Ascending aorta (tissue), 2 donors: ENCODE measurements at places on chromosomes 11 and 22. TPM values are rescaled to one million over a fixed set of nuclear protein-coding genes. Genes with fewer than 3 reads are reported as not detected.

DNA sequence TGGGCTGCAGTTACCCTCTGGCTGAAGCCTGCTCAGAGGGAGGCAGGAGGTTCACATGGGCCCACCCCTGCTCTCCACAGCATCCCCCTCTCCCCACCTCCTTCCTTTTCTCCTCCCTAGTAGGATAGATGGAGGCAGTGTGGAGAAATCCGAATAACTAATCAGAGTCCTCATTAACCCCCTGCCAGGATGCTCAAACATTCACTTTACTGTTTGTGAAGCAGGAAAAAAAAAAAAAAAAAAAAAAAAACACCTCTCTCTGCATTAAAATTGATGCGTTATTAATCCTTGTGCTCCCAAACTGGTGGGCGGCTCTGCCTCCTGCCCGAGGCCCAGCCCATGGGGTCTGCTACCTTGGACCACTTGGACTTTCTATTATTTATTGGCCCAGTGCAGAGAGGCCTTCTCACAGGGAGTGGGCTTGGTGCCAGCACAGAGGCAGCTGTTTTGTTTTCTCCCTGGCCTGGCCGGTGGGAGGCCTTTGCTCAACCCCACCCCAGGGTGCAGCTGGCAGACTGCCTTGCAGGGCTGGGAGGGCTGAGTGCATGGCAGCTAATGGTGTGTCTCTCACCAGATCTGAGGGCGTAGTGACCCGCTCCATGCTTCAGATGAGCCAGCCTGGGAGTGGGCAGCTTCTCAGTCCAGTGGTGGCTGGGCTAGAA, 150.7 kb downstream of the PKNOX2 start:
- H3K4me1 ChIP-seq, result no peaks in the 10 kb centered on the region
- no peak for DNase-seq
- H3K27ac ChIP-seq, result no peak overlapping the region
- H3K27me3 ChIP-seq, result no peaks in the 10 kb centered on the region

DNA sequence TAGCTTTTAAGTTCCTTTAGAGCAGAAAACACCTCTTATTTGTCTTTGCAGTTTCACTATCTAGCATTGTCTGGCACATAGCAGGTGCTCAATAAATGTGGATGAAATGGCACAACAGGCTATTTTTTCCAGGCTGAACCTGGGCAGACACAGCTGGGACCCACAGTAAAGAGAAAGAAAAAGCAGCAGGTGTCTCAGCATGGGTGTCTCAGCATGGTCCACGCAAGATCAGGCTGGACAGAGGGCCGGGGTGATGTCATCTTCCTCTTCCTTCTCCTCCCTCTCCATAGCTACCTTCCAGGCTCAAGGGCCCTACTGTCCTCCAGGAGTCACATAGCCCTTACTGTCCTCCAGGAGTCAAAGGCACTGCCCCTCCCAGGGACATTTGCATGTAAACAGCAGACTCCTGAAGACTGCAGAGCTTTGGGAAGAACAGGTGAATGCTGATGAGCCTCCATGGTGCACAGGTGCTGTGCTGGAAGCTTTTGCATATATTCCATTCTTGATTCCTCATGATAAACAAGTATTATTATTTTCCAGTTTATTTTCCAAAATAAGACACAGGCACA, 65.2 kb downstream of the DSCAML1 start:
- H3K27ac ChIP-seq, result no peak overlapping the region
- no peak for DNase-seq
- no peaks in the 10 kb centered on the region for H3K4me1 ChIP-seq
- no peak overlapping the region for H3K4me3 ChIP-seq
- no peaks in the 10 kb centered on the region for H3K27me3 ChIP-seq
- no peaks in the 10 kb centered on the region for H3K36me3 ChIP-seq

DNA sequence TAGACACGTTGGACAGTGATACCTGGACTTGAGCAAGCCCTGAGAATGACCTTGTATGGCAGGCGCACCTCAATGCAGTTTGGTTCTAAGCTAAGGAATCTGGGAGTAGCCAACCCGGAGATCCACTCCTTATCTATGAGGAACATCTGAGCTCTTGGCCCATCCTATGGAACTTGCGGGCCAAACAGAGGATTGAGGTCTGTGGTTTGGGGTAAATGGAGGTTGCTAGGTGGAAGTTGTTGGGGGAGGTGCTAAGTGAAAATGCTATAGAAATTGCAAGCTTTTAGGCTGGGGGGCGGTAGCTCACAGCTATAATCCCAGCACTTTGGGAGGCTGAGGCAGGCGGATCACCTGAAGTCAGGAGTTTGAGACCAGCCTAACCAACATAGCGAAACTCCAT, 8.9 kb downstream of the GDPD5 start:
- no peak overlapping the region for H3K4me3 ChIP-seq
- no peak for DNase-seq
- peaks cover 8% of the 10 kb centered on the region for H3K4me1 ChIP-seq
- H3K27ac ChIP-seq, result no peak overlapping the region
- no peaks in the 10 kb centered on the region for H3K36me3 ChIP-seq
- no peaks in the 10 kb centered on the region for H3K27me3 ChIP-seq

DNA sequence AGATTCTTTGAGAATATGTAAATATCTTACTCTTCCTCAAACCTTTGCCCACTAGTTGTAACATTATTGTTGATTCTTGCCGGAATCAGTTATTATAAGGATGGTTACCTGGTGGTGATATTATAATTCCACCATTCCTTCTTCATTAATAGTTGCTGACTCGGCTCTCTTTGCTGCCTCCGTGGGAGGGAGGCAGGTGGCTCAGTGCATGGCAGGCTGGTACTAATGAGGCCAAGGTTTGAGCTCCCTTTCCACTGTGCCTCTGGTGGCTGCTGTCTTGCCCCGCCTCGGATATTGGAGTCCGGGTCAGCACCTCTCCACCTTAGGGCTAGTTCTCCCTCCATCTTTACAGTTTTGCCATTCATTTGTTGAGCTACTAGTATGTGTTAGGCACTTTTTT, 12.7 kb downstream of the CD6 start:
- no peaks in the 10 kb centered on the region for H3K4me1 ChIP-seq
- no peak overlapping the region for H3K4me3 ChIP-seq
- H3K27me3 ChIP-seq, result no peaks in the 10 kb centered on the region
- no peaks in the 10 kb centered on the region for H3K36me3 ChIP-seq
- H3K27ac ChIP-seq, result no peak overlapping the region

- no peak overlapping the region for H3K27ac ChIP-seq
- H3K27me3 ChIP-seq, result no peaks in the 10 kb centered on the region
- H3K4me1 ChIP-seq, result no peaks in the 10 kb centered on the region
- DNase-seq, result no peak
- no peaks in the 10 kb centered on the region for H3K36me3 ChIP-seq
Measured at GRCh38 chr11:47955061-47955755, 25.2 kb upstream of the PTPRJ start.

GRCh38 chr11:31127290-31127689, 242.2 kb downstream of the DCDC1 start:
- no peaks in the 10 kb centered on the region for H3K27me3 ChIP-seq
- H3K27ac ChIP-seq, result no peak overlapping the region
- H3K4me3 ChIP-seq, result no peak overlapping the region
- H3K36me3 ChIP-seq, result no peaks in the 10 kb centered on the region

GRCh38 chr22:48169227-48169626, 1406.8 kb downstream of the TBC1D22A start:
- H3K4me1 ChIP-seq, result no peaks in the 10 kb centered on the region
- no peak overlapping the region for H3K4me3 ChIP-seq

DNA sequence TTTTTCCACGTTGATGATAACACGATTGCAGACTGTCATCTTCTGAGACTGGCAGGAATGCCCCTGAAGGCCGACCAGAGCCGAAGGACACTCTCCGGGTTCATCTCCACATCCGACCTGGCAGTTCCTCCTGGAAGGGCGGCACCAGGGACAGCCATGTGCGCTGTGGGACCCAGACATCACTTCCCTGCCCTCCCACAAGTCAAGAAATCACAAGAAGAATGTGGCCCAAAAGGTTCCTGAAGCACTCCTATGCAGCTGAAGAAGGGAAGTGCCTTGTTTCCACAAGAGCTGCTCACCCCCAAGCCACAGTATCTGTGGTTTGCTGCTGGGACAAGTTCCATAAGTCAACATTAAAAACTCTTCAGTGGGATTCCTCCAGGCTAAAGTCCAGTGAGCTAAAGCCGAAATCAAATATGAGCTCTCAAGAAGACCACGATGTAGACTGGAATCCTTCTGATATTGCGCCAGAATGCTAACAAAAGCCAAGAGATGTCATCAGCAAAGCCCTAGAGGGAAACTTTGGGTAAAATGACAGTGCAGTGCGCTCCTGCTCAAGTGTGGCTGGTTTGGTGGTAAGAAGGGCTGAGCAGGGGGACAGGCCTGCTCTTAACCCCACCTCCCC, 21.2 kb downstream of the PACSIN2 start:
- DNase-seq, result peak; percentile 65
- peaks cover 33% of the 10 kb centered on the region for H3K4me1 ChIP-seq
- no peaks in the 10 kb centered on the region for H3K27me3 ChIP-seq
- peak overlapping the region; percentile 93 for H3K27ac ChIP-seq
- H3K36me3 ChIP-seq, result no peaks in the 10 kb centered on the region
- peak overlapping the region; percentile 64 for H3K4me3 ChIP-seq

DNA sequence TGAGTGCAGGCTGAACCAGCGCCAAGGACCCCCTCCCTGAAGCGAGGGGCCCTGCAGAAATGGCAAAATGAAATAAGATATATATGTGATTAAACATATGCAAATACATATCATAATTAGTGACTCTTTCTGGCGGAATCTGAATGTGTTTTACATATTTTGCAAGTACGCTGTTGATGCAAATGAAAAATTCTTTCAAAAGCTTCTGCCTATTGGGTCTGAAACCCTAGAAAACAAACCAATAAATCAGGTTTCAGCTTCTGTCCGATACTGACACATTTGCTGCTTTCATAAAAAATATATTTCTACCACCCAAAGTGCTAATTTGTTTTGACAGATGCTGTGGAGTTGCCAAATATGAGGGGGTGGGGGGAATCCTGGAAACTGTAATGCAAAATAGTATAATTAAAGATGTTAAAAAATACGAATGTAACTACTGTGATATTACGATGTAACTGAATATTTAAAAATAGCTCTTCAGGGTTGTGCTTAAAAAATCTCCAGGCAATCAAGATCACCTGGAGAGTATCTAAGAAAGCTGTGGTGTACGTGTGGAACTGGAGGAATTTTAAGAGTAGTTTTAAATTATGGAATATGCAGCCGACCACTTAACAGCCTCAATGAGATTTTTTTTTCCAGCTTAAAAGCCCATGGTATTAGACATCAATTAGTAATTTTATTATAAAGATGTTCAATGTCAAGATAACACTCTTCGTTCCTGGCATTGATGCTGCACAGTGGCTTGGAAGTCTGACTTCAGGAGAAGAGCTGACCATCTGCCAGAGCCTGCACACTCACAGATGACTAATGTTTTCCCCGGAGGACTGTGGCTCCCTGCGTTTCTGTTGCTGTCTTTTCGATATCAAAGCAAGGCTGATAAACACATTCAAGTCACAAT, 122.2 kb upstream of the RCN1 start:
- H3K27me3 ChIP-seq, result no peaks in the 10 kb centered on the region
- no peak for DNase-seq
- H3K36me3 ChIP-seq, result no peaks in the 10 kb centered on the region
- no peak overlapping the region for H3K27ac ChIP-seq
- no peaks in the 10 kb centered on the region for H3K4me1 ChIP-seq

GRCh38 chr11:34929794-34930763, 13.7 kb downstream of the PDHX start:
- no peaks in the 10 kb centered on the region for H3K27me3 ChIP-seq
- no peak for DNase-seq

DNA sequence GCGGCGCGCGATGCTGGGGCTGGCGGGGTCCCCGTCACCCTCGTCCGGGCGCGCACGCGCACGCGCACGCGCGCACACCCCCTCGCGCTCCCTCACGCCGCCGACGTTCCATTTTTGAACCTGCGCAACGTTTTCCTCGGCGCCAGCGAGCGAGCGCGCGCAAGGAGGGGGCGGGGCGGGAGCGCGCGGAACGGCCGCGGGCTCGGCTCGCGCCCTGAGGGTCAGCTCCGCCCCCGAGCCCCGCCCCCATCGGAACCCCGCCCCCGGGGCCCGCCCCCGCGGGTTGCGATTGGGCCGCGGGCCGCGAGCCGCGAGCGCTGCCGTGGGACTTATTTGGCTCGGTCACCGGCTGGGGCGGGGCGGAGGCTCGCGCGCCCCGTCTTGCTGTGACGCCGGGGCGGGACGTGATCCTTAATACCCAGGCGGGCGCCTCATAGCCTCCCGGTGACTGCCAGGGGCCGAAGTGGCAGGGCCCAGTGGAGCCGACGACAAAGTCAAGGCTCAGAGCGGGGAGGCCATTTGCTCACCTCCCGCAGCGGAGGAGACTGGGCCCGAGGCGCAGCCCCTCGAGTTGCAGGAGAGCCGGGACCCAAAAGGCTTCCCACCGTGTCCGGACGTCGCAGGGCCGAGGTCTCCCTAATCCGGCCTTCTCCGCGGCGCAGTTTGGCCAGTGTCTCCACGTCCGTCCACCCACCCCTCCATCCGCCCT, at the start of gene CBX7:
Gene CBX7 (minus strand): TSS at position 170 of the 709 bp plus-strand sequence. CDS start 236 bp downstream, outside the sequence.
- H3K4me3 ChIP-seq, result peak within 1 kb of the TSS; percentile 88
- peak within 1 kb of the TSS; percentile 93 for H3K27ac ChIP-seq
- H3K36me3 ChIP-seq, result peaks cover 5% of the 10 kb centered on the region
- peak; percentile 98 for DNase-seq
- peaks cover 6% of the 10 kb centered on the region for H3K4me1 ChIP-seq
- no peaks in the 10 kb centered on the region for H3K27me3 ChIP-seq

DNA sequence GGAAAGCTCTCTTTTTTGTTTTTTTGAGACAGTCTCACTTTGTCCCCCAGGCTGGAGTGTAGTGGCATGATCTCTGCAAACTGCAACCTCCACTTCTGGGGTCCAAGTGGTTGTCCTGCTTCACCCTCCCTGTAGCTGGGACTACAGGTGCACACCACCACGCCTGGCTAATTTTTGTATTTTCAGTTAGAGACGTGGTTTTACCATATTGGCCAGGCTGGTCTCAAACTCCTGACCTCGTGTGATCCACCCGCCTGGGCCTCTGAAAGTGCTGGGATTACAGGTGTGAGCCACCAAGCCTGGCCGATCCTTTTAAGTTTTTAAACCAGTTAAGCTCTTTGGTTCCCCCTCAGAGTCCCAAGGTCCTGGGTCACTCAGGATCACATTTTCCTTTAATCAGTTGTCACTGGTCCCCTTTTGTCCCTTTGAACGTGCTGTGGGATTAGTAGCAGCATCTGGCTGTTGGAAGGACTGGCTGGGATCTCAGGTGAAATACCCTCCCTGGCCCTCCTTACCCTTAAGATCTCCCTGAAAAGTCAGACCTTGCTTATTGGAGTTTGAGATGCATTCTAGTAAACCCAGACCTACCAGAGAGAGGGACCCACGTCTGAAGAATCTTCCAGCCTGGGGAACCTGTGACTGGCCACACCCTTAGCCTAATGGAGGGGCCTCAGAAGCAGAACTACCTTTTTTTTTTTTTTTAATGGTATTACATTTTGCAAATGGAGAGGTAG, 8.1 kb downstream of the MALAT1 start:
- H3K36me3 ChIP-seq, result peaks cover 46% of the 10 kb centered on the region
- peak overlapping the region; percentile 67 for H3K4me3 ChIP-seq

The ADORA2A gene
- total RNA-seq, result 14.7 TPM

The RAB30 gene
- total RNA-seq, result 7.7 TPM

The ANGPTL5 gene
- not detected for total RNA-seq

The CAVIN3 gene
- 596 TPM for total RNA-seq

The MRGPRE gene
- not detected for total RNA-seq
